ENCODE measurements at places on chromosomes 2 and 18.

- no peak for DNase-seq
Observed at GRCh38 chr2:234111523-234111922, 61.0 kb downstream of the SPP2 start.

DNA sequence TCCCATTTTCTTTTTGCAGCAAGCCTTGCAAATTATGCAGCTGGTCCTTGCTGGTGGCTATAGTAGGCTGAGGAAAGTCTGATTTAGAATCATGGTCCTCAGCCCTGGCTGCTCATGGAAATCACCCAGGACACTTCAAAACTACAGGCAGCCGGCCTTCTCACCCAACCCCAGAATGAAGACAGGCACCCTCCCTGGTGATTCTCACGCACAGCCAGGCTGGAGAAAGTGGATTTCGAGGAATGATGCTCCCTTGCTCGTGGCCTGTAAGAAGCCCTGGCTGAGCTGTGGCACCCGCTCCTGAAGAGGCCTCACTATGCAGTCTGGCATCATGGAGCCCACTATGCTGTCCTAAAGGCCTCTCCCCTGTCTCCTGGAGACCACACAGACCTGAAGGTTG is 157.4 kb downstream of the CAPN13 start:
- no peak for DNase-seq

- peak; percentile 75 for DNase-seq
Observed at GRCh38 chr2:71000780-71001591, 6.3 kb upstream of the TEX261 start.

GRCh38 chr2:181393472-181393871 is 63.7 kb upstream of the ITGA4 start:
- peak; percentile 61 for DNase-seq

DNA sequence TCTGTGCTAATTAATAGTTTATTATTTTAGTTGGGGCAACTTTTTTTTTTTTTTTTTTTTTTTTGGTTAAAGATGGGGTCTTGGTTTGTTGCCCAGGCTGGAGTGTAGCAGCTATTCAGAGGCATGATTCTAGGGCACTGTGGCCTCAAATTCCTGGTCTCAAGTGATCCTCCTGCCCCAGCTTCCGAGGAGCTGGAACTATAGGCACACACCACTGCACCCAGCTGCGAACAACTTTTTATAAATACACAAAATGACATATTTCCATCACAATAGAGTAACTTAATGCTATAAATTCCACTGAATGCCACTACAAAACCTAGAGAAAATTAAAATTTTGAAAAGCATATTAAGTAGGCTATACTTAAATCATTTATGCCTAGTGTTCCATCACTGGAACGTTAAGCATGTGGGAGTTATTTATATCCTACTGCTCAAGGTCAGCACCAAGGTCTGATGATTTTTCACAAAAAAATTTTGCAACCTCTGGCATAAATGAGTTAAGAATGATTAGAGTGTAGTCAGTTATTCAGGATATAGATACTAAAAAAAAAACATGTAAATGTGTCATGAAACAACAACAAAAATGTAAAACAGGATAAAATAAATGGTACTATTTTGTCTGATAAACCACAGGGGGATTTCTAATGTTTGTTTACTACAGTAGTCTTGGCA is 46.8 kb downstream of the GFPT1 start:
- no peak for DNase-seq

- DNase-seq = peak; percentile 57
Observed at GRCh38 chr2:57510704-57511103, 535.9 kb upstream of the VRK2 start.

DNA sequence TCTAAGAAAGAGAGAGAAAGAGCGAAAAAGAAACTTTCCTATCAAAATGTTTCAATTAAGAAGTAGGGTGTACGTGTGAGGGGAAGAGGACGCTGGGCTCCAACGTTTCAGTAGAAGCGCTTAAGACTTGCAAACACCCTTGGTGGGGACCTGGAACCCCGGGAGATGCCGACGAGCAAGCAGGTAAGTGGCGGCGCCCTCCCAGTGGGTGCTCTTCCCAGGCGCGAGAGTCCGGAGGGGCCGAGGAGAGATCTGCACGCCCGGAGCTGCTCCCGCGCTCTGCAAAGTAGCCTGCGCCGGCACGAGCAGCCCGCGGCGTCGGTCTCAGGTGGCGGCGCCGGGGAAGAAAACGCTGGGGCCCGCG is 678 bp upstream of the OTX1 start:
- peak; percentile 38 for DNase-seq

DNA sequence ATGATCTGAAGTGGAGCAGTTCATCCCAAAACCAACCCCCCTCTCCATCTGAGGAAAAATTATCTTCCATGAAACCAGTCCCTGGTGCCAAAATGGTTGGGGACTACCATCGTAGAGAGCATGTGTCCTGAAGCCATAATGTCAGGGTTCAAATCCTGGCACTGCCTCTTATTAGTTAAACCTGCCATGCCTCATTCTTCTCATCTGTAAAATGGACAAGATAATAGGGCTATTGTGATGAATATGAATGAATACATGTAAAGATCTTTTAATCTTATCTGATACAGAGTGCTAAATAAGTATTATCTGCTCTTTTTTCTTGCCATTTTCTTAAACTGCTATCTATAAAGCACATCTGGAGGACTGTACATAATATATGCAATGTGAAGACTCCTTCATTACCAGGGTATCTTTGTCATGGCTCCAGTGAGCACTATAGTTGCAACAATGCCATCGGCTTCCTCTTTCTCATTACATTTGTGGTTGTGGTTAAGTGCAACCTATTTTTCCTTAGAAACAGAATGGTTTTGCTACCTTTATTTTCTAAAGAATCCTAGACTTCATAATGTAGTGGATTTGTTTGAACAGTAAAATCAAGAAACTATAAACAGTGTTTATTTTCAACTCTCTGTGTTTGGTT is 27.0 kb downstream of the MFSD6 start:
- DNase-seq = peak; percentile 38

GRCh38 chr2:147846412-147847081 is 1.7 kb downstream of the ACVR2A start:
- no peak for DNase-seq

GRCh38 chr2:130744287-130745117 is 10.8 kb upstream of the AMER3 start:
- DNase-seq = no peak

DNA sequence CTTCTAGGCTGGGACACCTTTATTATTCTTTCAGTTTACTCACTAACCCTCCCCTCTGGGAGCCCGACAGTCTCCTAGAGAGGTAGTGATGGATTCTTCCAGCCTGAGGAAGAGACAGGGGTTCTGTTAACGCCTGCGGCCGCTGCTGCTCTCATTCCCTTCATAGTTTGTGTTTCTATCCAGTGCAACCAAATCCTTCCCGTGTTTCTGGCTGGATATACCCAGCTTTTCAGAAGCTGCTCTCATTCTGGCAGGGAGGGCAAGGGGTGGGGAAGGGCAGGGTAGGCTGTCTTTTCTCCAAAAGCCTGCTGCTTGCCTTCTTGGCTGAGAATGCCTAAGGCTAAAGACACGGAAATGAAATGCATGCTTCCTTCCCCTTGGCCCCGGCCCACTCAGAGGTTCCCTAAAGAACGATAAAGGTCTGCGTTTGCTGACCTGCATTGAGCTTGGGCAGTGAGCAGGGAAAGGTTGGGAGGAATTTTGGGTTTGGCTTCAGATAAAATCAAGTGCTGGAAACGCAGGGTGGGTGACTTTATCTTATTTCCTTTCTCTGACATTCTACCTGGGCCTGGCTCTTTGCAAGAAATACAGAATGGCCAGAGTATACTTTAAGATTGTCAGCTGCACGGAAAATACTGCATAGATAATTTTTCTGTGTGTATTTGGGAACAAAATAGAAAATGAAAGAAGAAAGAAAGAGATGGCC is 390.9 kb downstream of the NBAS start:
- no peak for DNase-seq

DNA sequence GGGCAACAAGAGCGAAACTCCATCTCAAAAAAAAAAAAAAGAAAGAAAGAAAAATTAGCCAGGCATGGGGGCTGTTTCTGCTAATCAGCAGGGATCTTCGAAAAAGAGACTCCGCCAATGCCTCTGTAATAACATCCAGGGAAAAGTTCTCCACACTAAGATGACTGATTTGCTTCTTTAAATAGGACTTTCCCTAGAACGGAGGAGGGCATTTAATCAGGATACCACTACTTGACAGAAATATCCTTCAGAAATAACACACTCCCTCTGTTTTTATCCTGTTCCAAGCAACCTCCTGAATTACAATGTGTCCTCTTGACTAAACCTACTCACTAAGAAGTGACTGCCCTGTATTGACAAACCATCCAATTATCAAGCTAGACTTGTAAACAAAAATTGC is 21.7 kb downstream of the REV1 start:
- DNase-seq = no peak

DNA sequence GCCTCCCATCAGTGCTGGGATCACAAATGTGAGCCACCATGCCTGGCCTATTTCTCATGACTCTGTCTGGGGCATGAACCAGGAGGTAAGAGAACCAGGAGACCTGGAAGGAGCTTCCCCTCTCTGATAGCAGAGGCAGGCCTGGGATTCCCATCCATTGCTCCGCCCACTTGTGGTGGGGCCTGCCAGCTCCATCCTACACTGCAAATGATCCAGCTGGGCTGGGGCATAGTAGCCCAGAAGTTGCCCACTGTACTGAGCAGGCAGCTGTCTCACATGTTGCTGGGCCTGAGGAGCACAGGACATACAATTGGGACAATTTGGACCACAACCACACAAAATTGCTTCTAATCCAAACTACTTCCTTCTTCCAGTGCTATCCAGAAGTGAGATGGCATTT is 91.0 kb downstream of the MARCHF4 start:
- DNase-seq = peak; percentile 42

- DNase-seq = no peak
Observed at GRCh38 chr2:54691445-54692135, 31.9 kb upstream of the EML6 start.

- peak; percentile 74 for DNase-seq
Observed at GRCh38 chr2:218465987-218466633, 47.2 kb downstream of the VIL1 start.

DNA sequence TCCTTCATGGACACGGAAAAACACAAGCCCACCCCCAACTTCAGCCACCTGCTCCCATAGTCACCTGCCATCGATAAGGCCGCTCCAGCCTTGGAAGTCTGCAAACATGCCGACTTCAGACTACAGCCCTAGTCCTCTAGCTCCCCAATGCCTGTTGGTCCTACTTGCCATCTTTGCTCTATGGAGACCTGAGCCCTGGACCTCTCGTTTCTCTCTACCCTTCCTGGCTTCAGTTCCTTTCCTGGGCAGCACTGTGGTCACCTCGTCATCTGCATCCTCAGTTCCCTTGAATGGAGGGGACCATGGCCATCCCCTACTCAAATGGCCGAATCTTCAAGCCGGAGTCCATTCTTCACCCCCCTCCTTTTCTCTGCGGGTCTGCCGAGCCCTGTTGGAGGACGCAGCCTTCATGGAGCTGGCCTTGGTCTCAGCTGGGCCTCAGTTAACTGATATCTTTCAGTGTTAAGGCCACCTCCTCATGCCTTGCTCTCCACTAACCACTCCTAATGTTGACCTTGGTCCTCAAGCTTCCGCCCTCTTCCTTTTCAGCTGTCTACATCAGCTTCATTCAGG is 47.7 kb upstream of the GBX2 start:
- DNase-seq = no peak

GRCh38 chr2:197497326-197497725 is 2.3 kb downstream of the HSPD1 start:
- DNase-seq = no peak

DNA sequence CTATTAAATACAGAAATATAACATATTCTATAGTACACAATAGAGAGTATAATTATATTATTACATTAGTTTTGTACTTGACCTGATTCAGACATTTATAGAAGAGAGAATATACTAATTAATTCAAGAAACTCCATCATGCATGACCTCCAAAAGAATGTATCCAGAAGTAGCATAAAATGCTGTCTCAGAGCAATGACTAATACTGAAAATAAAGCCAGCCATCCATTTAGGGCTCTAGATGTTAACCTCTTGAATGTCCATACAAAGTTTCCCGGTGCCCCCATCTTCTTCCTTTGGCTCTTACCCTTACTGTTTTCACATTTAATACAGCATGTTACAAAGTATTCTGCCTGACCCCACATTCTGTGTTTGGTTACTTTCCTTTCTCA is 102.0 kb downstream of the ARHGAP15 start:
- no peak for DNase-seq

DNA sequence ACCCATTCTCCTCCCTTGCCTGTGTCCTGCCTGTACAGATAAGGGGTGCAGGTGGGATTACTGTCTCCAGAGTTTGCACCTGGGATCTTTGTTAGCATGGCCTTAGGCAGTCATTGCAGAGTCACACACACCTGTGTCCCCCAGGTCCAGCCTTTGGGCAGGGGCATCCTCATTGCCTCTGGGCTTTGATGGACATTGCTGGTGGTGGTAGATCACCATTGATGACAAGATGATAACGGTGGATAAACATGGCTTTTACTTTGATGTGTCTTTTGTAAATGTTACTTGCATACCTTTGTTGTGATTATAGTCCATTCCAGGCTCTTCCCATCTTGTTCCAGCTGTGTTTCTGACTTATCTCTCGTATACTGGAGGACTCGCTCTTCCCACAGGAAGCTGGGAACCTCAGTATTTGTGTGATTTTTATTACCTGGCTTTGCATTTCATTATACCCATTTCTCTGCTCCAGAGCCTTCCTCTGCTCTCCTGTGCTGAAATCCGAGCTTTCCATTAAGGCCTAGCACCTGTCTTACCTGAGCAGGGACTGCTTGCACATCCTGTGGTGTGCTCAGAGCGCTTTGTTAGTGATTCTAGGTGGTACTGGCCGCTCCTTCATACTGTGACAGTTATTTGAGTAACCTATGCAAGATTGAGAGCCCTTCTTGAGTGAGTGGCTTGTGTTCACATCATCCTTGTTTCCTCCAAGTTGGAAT is 79.2 kb downstream of the PTPRM start:
- DNase-seq = no peak

- no peak for DNase-seq
Observed at GRCh38 chr18:3329471-3329870, 67.5 kb downstream of the MYL12B start.

- no peak for DNase-seq
Observed at GRCh38 chr18:33960417-33960816, 264.3 kb downstream of the NOL4 start.

DNA sequence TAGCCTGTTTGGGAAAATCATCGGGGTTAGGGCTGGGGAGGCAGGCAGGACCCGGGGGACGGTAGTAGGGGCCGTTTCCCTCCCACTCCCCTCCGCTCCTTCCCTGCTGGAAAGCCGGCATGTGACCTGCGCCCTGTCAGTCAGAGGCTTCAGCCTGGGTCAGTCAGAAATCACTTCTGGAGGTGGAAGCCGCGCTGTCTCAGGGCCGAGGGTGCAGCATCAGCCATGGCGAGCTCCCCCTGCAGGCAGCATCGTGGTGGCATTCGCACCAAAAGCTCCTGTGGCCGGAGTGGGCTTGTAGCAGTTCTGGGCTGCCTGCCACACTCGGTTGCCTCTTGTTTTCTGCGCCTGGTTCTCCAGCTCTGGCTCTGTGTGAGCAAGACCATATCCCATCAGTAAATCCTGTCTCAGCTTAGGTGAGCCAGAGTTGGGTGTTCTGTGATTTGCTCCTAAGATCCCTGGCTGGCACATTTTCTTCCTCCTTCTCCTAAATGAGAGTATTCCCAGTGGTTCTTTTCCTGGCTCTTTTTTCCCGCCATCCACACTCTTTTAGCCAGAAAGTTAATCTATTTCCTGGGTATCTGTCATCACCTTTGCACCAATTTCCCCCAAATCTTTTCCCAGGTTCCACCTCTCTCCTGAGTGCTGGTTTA is 123.9 kb upstream of the CD302 start:
- peak; percentile 82 for DNase-seq
